ENCODE measurements at places on chromosomes 1 and 21.

GRCh38 chr21:21101911-21102310, 103.7 kb downstream of the NCAM2 start:
- no peak for DNase-seq

DNA sequence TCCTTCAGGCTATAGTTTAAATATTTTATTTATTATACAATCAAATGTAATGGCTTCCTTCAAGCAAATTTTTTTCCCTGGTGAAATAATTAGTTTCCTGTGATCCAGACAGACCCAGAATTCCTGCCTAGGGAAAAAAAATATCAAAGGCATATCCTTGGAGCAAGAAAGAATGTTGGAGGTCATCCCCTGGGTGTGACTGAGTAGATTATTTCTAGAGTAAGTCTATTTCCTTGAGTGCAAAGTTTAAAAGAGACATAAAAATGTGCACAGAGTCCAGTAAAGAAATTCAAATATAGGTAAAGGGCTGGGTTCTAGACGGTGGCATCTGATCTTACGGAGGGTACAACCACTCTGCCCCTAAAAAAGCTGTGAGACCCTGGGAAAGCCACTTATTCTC, 32.2 kb upstream of the SAMD13 start:
- no peak for DNase-seq

DNA sequence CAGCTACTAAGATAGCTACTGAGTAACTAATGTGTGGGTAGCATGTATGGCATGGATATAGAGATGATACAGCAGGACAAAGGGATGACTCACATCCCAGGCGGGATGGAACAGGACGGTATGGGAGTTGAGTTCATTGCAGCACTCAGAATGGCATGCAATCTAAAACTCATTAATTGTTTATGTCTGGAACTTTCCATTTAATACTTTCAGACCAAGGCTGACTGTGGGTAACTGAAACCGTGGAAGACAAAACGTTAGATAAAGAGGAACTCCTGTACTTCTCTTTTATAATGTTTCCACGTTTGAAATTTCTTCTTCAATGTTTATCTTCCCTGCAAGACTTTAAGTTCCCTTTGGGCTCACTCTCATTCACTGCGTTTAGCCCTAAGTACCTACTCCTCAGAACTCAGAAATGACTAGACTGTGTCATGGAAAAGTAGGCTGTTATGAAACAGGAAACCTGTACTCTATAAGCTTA, 151.9 kb downstream of the MAGI3 start:
- DNase-seq = no peak

- no peak for DNase-seq
Observed at GRCh38 chr1:206537141-206537540, 29.8 kb downstream of the RASSF5 start.

GRCh38 chr1:168091720-168092550, 44.8 kb downstream of the GPR161 start:
- no peak for DNase-seq

DNA sequence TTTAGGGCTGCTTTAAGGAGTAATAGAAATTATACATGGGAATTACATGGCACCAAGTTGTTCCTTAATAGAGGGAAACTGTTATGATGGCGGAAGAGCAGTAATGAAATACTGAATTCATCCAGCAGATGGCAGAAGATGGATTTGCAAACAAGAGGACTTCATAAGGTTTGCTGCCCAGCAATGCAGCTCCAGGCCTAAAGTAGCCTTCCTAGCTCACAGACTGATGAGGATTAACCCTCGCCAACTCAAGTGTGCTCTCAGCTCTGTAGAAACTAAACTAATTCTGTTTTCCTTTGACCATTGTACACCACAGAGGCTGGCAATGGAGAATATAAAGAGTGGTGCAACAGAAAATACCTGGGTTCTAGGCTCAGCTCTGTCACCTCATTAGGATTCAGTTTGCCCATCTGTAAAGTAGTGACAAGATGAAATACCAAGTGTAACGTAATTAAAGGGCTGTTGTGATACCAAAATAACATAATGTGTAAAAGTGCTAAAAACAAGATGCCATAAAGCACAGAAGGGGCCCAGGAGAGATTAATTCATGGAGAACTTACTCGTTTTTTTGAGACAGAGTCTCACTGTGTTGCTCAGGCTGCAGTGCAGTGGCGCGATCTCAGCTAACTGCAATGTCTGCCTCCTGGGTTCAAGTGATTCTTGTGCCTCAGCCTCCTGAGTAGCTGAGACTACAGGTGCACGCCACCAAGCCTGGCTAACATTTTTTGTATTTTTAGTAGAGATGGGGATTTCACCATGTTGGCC, 102.4 kb upstream of the SERBP1 start:
- no peak for DNase-seq

DNA sequence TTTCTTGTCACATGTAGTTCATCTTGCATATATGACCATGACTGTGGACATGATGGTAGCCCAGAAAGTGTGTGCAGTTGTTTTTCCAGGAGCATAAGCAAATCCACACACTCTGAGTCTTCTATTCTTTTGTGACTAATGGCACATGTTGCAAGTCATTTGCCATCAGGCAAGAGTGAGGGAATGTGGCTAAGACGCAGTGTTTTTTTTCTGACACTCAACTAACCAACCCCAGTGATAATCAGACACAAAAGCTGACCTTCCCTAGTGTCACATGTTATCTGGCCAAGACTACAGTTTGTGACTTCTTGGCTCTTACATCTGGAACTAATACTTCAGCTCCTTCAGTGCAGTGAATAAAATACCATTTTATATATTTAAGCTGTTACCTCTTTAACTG, 108.8 kb downstream of the ITSN1 start:
- DNase-seq = no peak

DNA sequence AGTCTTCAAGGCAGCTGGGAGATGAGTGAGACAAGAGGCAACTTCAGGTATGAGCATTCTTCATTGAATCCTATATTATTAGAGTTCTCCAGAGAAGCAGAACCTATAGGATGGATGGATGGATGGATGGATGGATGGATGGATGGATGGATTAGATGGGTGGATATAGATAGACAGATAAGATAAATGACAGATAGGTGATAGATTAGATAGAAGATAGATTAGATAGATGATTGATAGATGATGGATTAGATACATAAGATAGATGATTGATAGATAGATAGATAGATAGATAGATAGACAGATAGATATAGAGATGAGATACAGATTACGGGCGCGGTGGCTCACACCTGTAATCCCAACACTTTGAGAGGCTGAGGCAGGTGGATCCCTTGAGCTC, 43.2 kb upstream of the SPOCD1 start:
- no peak for DNase-seq

DNA sequence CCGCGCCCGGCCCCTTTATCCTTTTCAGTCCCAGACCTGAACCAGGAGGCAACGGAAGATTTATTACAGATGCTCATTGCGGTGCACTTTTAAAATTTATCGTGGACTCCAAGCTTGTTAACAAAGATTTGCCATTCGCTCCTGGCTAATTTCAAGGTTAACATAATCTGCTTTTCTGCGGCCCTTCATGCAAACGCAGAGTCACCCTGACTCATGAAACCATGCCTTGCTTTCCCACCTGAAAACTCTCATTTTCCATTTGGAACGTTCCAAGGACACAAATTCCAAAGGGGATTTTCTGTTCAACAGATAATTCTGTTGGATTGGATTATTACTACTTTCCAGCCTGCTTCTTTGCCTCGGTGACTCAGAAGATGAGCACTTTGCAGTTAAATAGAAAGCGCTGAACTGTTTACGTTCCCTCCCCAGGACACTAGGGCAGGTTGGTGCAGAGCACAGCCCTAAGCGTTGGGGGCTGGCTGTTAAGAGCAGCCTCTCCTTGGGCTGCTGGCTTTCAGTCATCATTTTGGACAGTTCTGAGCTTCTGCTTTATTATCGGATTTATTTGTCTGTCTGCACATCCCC, 51.1 kb downstream of the CD247 start:
- no peak for DNase-seq

All from mesenteric fat pad (tissue), 1 donor.